Vagina (tissue), 2 donors: ENCODE measurements at places on chromosomes 2 and 18.

- no peaks in the 10 kb centered on the region for H3K27me3 ChIP-seq
- H3K4me3 ChIP-seq = no peak overlapping the region
- DNase-seq = no peak
- H3K4me1 ChIP-seq = peaks cover 17% of the 10 kb centered on the region
- no peak overlapping the region for H3K27ac ChIP-seq
Observed at GRCh38 chr2:61011678-61012077, 5.8 kb upstream of the PEX13 start.

- no peaks in the 10 kb centered on the region for H3K27me3 ChIP-seq
- H3K4me1 ChIP-seq = no peaks in the 10 kb centered on the region
- no peak overlapping the region for H3K27ac ChIP-seq
- H3K36me3 ChIP-seq = no peaks in the 10 kb centered on the region
- H3K4me3 ChIP-seq = no peak overlapping the region
Observed at GRCh38 chr2:108884619-108885018, 98.0 kb downstream of the CCDC138 start.

DNA sequence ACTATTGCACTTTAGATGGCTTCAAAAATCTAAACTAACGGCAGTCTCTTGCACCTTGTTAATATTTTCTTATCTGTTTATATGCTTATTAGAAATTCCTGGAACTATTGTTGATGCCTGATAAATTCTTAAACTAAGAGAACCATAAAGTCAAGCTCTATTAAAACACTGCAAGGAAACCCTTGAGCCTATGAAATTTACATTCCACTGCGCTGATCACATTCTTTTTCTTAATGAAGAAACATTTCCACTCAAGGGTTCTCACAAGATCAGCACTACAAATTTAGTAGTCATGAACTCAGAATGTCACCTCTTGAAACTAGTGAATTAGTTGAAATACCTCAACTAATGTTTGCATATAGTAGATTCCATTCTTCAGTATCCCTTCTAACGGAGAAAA, 331.8 kb upstream of the SLC8A1 start:
- H3K27me3 ChIP-seq = no peaks in the 10 kb centered on the region
- H3K4me1 ChIP-seq = no peaks in the 10 kb centered on the region
- DNase-seq = no peak
- no peak overlapping the region for H3K27ac ChIP-seq

- H3K27ac ChIP-seq = no peak overlapping the region
- no peak overlapping the region for H3K4me3 ChIP-seq
Observed at GRCh38 chr18:70431203-70431624, 142.4 kb downstream of the SOCS6 start.

GRCh38 chr2:219631904-219632759, 4.7 kb downstream of the SLC4A3 start:
- peaks cover 8% of the 10 kb centered on the region for H3K4me1 ChIP-seq
- H3K4me3 ChIP-seq = no peak overlapping the region
- H3K27ac ChIP-seq = no peak overlapping the region
- DNase-seq = no peak

DNA sequence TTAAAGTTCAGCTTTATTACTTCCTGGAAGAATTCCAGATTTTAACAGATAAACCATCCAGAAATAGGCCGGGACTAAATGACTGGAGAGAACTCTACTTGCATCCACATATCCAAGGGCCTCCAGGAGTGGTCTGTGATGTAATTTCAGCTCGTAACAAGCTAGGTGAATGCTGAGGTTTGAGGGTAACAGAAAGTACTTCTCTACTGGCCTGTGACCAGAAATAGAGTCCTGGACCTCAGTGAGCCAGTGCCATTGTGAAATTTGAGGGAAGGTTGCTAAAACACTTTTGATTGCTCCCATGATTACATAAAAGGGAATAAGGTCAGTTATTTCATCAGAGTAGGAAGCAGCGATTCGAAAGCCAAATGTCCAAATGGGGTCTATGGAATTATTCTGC, 158.1 kb downstream of the DOCK10 start:
- no peaks in the 10 kb centered on the region for H3K36me3 ChIP-seq
- no peak for DNase-seq
- no peak overlapping the region for H3K4me3 ChIP-seq
- H3K27me3 ChIP-seq = no peaks in the 10 kb centered on the region
- H3K27ac ChIP-seq = peak overlapping the region; percentile 2

GRCh38 chr18:9850309-9850708, 35.5 kb upstream of the TXNDC2 start:
- H3K27ac ChIP-seq = peak overlapping the region; percentile 36
- H3K4me3 ChIP-seq = no peak overlapping the region
- H3K27me3 ChIP-seq = no peaks in the 10 kb centered on the region
- H3K4me1 ChIP-seq = peaks cover 65% of the 10 kb centered on the region

GRCh38 chr18:42187611-42188380, 232.8 kb downstream of the PIK3C3 start:
- no peak overlapping the region for H3K4me3 ChIP-seq
- DNase-seq = no peak
- H3K27me3 ChIP-seq = no peaks in the 10 kb centered on the region
- H3K27ac ChIP-seq = no peak overlapping the region
- no peaks in the 10 kb centered on the region for H3K4me1 ChIP-seq

DNA sequence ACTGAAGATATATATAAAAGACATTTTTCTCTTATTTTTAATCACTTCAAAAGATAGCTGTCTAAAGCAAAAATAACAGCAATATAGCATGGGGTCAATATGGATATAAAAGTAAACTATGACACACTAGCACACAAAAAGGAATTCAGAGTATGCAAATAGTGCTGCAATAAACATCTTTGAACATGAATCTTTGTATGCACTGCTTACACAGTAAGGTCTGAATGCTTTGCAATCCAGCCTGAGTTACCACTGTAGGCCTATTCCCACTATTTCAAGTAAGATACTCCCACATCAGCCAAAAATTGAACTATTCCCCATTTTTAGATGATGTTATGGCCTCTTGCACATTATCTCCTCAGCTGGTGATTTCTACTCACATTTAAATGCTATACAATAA, 27.4 kb upstream of the ERCC3 start:
- no peaks in the 10 kb centered on the region for H3K4me1 ChIP-seq
- H3K4me3 ChIP-seq = no peak overlapping the region
- H3K27ac ChIP-seq = no peak overlapping the region
- H3K27me3 ChIP-seq = no peaks in the 10 kb centered on the region
- DNase-seq = no peak
- peaks cover 75% of the 10 kb centered on the region for H3K36me3 ChIP-seq

DNA sequence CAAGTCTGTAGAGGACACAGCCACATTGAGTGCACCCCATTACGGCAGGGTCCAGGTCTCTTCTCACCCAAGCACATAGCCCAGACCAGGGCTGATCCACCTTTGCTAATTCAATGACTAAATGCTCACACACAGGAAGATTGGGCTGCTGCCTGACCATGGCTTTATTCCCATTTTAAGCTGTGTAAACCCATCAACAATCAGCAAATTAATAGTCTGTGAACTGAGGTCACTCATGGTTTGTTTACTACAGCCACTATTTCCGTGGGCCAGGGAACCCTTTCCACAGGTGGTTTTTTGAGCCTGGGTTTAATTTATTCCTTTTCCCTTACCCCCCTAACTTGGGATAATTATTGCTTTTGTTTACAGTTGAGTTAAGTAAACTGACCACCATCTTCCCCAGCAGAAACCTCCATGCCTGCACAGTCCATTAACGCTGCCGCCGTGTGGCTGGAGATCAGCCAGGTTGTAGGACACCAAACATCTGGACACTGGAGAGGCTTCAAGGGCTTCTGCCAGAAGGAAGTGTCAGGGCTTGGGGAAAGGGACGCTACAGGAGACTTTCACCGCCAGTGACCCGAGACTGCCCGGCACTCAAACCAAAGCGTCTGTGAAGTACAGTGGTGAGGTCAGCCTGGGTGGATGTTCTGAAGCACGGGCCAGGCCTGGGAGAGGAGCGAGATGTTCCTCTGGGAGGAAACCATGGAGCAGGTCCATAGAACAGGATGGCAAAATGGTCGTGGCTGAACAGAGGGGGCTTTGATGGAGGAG, 282.9 kb downstream of the DYSF start:
- no peak overlapping the region for H3K27ac ChIP-seq
- no peaks in the 10 kb centered on the region for H3K4me1 ChIP-seq
- H3K36me3 ChIP-seq = no peaks in the 10 kb centered on the region

GRCh38 chr18:33751613-33752221, 173.7 kb downstream of the ASXL3 start:
- no peak overlapping the region for H3K27ac ChIP-seq
- H3K36me3 ChIP-seq = no peaks in the 10 kb centered on the region
- no peak overlapping the region for H3K4me3 ChIP-seq
- H3K27me3 ChIP-seq = no peaks in the 10 kb centered on the region
- H3K4me1 ChIP-seq = peaks cover 8% of the 10 kb centered on the region

GRCh38 chr18:75323821-75324585, 103.5 kb downstream of the SMIM21 start:
- H3K36me3 ChIP-seq = no peaks in the 10 kb centered on the region
- H3K4me1 ChIP-seq = no peaks in the 10 kb centered on the region
- DNase-seq = no peak
- H3K4me3 ChIP-seq = no peak overlapping the region

DNA sequence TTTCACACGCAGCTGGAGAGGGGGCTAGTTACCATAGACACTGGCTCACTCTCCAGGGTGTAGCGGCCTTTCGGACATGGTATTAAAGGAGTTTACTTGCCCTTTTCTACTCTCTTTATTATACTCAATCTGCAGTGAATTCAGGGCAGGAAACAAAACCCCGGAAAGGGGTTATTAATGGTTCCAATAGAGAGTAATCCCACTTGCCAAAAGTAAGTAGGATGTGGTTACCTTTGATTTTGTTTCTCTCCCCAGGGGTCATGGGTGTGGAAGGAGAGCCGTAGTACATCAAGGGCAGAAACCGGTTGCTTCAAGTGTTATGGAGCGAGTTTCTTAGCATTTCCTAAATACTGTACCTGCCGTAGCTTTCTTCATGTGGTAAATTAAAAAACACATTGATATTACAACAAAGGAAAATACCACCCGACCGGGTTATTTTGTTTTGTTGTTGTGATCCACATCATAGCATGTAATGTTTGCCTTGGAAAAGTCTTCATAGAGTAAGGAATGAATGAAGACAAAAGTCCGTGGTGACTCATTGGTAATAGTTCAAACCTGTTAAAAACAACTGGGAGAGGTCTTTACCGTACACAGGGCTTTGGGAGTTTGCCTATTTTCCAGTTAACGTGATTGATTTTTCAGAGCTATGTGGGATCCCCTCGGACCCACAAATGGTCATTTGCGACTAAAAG, 71.5 kb downstream of the SLC4A3 start:
- H3K27ac ChIP-seq = no peak overlapping the region
- H3K36me3 ChIP-seq = no peaks in the 10 kb centered on the region
- no peak overlapping the region for H3K4me3 ChIP-seq
- H3K27me3 ChIP-seq = no peaks in the 10 kb centered on the region

GRCh38 chr18:28422577-28422976, 245.6 kb upstream of the CDH2 start:
- no peaks in the 10 kb centered on the region for H3K36me3 ChIP-seq
- no peak overlapping the region for H3K4me3 ChIP-seq
- no peak for DNase-seq
- no peaks in the 10 kb centered on the region for H3K27me3 ChIP-seq
- H3K27ac ChIP-seq = no peak overlapping the region

DNA sequence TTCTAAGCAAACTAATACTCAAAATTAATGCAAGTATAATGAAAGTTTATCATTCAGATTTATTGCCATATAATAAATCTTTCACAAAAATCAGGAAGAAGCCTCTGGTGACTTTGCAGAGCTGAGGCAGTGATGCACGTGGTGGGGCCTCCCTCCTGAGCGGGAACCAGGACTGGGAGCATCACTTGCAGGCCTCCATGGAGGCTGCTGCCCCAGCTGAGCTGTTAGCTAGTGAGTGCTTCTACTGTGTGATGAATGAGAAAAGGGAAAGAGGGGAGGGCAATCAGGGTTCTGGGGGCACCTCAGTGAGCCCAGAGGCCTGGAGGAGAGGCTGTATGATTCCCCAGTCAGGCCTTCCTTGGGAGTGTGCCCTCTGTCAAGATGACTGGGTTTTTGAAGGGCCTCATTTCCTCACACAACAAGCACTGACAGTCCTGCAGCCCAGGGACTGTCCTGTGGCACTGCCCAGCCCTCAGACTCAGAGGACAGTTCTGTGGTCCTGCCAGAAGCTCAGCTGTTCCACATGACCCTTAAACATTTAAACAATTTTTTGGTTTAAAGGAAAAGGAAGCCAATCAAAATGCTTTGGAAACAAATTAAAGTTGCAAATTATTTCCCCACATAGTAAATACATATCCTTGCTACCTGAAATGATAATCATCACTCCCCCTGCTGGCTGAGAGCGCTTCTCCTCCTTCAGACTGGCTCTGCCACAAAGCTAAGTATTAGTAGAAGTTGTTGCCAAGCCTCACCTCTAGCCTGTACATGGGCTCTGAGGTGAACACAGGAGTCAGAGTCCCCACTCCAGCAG, 90.9 kb upstream of the SMAD7 start:
- no peaks in the 10 kb centered on the region for H3K27me3 ChIP-seq
- no peak overlapping the region for H3K4me3 ChIP-seq
- H3K4me1 ChIP-seq = no peaks in the 10 kb centered on the region
- H3K27ac ChIP-seq = no peak overlapping the region
- DNase-seq = no peak

DNA sequence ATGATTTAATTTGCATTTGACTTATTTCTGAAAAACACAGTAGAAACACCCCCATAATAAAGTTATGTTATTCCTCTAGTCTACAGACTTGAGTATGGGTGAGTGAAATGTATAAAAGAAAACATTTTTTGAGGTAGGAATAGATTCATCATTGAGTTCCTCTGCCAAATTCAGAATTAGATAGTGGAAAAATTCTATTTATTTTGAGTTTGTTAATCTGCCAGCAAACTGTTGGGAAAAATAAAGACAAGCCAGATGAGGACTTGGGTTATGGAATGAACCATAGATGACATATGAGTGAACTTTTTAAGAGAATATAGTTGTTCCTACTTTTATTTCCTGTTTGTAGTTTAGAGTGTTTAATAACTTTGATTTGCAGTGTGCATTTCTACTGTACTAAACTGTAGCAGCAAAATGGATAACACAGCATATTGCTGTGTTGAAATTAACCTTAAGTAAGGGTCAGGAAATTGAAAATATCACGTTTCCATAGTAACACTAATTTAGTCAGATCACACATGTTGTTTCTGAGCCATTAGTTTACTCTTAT, 35.6 kb upstream of the PNPT1 start:
- no peaks in the 10 kb centered on the region for H3K36me3 ChIP-seq
- no peak for DNase-seq
- no peaks in the 10 kb centered on the region for H3K27me3 ChIP-seq
- no peaks in the 10 kb centered on the region for H3K4me1 ChIP-seq
- H3K27ac ChIP-seq = no peak overlapping the region
- no peak overlapping the region for H3K4me3 ChIP-seq
